ENCODE measurements at places on chromosomes 13 and 19.

GRCh38 chr19:18229474-18229873 lies 3.2 kb upstream of the PDE4C start:
- DNase-seq = no peak

- no peak for DNase-seq
Measured at GRCh38 chr19:29241324-29241723, 28.4 kb upstream of the UQCRFS1 start.

- no peak for DNase-seq
Measured at GRCh38 chr19:29239213-29239776, 26.3 kb upstream of the UQCRFS1 start.

- DNase-seq = no peak
Measured at GRCh38 chr13:77384999-77385398, 58.1 kb upstream of the MYCBP2 start.

- no peak for DNase-seq
Measured at GRCh38 chr13:100890645-100891044, 216.1 kb upstream of the TMTC4 start.

DNA sequence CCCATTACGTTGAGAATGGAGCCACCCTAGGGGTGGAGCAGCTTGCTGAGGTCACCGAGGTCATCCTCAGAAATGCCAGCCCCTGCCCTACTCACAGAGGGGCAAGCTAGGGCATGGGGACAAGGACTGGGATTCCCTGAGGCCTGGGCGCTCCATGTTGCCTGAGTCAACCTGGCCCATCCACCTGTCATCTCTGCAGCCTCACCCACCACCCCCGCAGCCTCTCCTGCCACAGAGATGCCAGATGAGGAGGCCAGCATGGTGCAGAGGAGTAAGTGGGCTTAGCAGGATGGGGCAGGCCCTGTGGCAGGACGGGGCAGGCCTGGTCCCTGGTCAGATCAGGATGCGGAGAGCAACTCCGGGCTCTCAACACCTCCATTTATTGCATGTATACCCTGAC lies 9.5 kb downstream of the NKPD1 start:
- DNase-seq = no peak

DNA sequence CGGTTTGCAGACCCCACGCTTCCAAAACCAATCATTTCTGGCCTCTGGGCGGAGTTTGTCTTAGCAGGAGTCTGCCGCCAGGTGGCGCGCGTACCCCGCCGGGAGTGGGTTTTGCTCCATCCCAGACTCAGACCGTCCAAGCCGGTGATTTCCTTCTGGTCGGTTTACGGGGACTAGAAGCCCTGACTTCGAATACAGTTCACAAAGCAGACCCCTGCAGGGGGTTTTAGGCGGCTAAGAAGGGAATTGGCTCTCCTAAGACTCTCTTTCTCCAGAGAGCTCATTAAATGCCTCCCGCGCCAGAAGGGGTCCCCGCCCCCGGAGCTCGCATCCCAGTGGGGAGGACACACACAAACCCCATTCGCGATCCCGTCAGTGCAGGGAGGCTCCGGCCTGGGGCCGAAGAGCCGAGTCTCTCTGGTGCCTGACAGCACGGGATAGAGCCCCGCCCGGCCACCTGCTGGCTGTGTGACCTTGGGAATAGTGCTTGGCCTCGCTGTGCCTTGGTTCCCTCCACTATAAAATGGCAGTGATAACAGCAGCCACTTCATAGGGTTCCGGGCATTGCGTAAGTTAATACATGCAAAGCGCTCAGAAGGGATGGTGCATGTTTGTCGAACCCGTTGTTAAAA lies 8.6 kb upstream of the NUP62 start:
- peak; percentile 53 for DNase-seq

DNA sequence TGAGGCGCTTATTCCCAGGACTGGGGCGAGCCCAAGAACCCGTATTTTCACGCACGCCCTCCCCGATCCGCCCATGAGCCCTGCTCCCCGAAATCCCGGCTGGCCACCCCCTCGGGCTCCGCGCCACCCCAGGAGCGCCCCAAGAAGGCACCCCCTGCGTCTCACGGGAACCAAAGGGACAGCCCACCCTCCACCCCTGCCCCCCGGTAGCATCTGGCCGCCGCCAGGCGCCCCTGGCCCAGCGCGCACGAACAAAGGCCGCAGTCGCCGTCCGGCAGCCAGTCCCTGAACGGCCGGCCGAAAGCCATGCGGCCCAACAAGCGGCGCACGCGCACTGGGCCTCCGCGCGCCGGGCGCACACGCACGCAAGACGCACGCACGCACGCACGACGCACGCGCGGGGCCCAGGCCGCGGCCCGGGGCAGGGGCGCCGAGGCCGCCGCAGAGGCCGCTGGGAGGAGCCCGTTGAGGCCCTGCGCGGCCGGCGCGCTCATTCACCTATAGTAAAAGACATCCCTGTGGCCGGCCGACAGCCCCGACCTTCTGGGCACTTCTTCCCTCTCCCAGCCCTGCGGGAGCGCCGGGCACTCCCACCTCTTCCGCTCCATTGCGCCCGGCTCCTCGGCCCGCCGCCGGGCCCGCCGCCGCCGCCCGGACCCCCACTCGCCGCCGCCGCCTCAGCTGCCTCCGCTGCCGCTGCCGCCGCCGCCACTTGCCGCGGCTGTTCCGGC lies 476 bp downstream of the MBD3 start:
- peak; percentile 86 for DNase-seq

DNA sequence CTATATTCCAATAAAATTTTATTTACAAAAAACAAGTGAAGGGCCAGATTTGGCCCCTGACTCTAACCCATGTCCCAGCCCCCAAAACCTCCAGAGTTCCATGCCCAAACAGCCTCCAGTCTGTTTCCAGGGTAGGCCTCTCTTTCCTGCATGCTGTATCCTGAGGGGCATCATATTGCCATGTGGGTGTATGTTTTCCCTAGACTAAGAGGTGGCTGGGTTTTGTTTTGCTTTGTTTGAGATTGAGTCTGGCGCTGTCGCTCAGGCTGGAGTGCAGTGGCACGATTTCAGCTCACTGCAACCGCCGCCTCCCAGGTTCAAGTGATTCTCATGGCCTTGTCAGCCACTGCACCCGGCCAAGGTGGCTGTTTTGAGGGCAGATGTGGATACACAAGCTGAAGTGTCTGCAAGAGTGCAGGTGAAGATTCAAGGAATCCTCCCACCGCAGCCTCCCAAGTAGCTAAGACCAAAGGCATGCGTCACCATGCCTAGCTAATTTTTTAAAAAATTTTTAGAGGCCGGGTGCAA lies 23.6 kb upstream of the LSM14A start:
- peak; percentile 13 for DNase-seq

GRCh38 chr13:30388406-30389283 lies 33.6 kb upstream of the UBE2L5 start:
- no peak for DNase-seq

GRCh38 chr19:34844277-34844676 lies 71.3 kb upstream of the ZNF599 start:
- DNase-seq = no peak

- no peak for DNase-seq
Measured at GRCh38 chr19:39568604-39569003, 28.6 kb upstream of the EID2 start.

- no peak for DNase-seq
Measured at GRCh38 chr19:3591876-3592613, 6.8 kb downstream of the GIPC3 start.

- DNase-seq = no peak
Measured at GRCh38 chr13:46864941-46865340, 31.9 kb downstream of the HTR2A start.

- no peak for DNase-seq
Measured at GRCh38 chr13:43653395-43653794, 133.4 kb downstream of the ENOX1 start.

- DNase-seq = no peak
Measured at GRCh38 chr19:16188521-16188920, 3.3 kb downstream of the FAM32A start.

GRCh38 chr19:41088151-41088550 lies at the start of gene CYP2A13:
Gene CYP2A13, plus strand, starts transcription at chr19:41088451. Its CDS starts 21 bp downstream, at chr19:41088472.
- no peak for DNase-seq

- DNase-seq = no peak
Measured at GRCh38 chr13:43157796-43158195, 134.4 kb downstream of the DNAJC15 start.

DNA sequence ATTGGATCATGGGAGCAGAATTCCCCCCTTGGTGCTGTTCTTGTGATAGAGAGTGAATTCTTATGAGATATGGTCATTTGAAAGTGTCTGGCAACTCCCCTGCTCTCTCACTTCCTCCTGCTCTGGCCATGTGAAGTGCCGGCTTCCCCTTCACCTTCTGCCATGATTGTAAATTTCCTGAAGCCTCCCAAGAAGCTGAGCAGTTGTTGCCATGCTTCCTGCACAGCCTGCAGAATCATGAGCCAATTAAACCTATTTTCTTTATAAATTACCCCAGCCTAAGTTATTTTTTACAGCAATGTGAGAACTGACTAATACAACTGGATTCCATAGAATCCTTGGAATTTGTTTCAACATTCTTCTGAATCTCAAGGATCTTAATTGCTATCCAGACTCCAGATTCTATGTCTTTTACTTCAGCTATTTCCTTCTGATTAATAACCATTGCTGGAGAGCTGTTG lies 328.1 kb downstream of the SLITRK5 start:
- DNase-seq = no peak

GRCh38 chr13:110413016-110413675 lies 106.1 kb downstream of the COL4A2 start:
- no peak for DNase-seq

GRCh38 chr13:29849071-29849631 lies 1.3 kb downstream of the UBL3 start:
- DNase-seq = no peak

DNA sequence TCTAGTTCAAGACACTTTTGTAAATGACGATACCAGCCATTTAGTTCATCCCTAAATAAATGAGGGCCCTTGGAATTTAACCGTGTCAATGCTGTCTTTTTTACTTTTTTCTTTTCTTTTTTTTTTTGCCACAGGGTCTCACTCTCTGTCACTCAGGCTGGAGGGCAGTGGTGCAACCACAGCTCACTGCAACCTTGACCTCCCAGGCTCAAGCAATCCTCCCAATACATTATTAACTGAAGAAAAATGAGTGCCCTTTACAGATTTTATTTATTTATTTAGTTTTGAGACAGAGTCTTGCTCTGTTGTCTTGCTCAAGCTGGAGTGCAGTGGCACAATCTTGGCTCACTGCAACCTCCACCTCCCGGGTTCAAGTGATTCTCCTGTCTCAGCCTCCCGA lies 2.9 kb upstream of the MED4 start:
- no peak for DNase-seq

DNA sequence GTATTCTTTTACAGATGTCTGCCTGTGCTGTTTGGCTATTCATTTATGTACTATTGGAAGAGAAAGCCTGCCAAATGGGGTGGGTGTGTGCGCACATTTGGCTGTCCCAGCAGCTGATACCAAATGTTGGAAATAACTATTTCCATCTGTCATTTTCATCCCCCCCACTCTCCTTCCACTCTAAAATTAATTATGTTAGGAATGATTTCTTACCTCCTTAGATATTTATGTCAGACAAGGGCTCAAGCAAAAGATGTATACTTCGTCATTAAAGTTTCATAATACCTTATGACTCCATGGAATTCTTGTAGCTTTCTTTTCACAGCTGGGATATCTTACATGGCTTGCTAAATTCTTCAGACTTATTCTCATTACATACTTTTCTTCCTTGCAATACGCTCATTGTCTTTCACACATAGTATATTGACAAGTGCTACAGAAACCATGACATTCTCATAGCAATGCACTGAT lies 18.6 kb downstream of the ITM2B start:
- DNase-seq = no peak

- no peak for DNase-seq
Measured at GRCh38 chr19:39940221-39940833, 5.9 kb upstream of the FCGBP start.

GRCh38 chr19:14516746-14517438 lies 1.3 kb downstream of the DNAJB1 start:
- no peak for DNase-seq

DNA sequence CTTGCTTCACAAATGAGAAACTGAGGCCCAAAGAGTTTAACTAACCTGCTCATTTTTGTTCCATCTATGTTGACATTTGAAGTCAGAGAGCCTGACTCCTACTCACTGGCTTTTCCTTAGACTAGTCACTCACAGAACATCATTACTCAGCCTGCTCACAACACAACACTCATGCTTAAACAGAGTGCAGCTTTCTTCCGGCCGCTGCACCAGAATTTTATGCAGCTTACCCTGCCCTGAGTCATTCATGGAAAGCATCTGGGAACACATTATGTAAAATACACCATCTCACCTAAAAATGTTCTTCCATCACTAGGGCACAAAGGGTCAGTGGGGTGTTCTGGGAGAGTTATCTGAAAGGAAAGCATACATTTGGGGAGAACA lies 303.4 kb downstream of the SPRY2 start:
- DNase-seq = no peak

GRCh38 chr19:17496337-17496997 lies 15.0 kb upstream of the PGLS start:
- peak; percentile 75 for DNase-seq

DNA sequence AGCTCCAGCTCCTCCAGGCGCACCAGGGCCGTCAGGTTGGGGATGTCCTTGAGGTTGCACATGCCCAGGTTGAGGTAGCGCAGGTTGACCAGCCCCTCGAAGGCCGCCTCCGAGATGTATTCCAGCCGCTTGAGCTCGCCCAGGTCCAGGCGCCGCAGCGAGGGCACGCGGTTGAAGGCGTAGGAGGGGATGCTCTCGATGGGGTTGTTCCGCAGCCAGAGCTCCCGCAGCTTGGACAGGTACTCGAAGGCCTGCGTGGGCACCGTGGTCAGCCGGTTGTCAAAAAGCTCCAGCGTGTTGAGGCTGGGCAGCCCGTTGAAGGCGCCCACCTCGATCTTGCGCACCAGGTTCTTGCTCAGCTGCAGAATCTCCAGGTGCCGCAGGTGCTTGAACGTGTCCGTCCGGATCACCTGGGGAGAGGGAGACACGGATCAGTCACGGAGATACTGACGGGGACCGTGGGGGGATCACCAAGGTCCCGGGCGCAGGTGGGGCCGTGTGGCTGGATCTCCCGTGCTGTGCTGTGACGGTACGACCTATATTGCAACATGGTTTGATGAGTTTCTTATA lies 5.4 kb upstream of the ASPDH start:
- no peak for DNase-seq

GRCh38 chr19:16370641-16371391 lies 46.2 kb downstream of the KLF2 start:
- no peak for DNase-seq

GRCh38 chr13:50908371-50908770 lies 1.2 kb upstream of the RNASEH2B start:
- DNase-seq = no peak

- no peak for DNase-seq
Measured at GRCh38 chr13:45683701-45684100, 18.4 kb upstream of the CBY2 start.

DNA sequence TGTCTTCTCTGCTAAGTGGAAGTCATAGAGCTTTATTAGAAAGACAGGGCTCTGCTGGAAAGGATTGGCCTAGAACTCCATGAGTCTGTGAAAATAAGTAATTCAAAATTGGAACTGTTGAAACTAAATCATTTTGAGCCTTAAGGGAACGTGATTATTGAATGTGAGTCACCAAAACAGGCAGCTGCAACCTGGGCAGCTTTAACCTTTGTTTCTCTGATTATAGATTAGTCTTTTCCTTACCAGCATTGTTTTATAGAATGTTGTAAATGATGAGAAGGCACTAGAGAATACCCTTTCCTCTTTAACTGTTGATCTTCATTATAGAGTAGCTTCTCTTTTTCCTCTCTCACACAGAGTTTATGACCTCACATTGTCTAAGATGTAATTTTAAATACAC lies 638.8 kb upstream of the SLITRK6 start:
- no peak for DNase-seq
